ENCODE measurements at places on chromosomes 5 and 9.

GRCh38 chr5:159424123-159424522 is 93.8 kb upstream of the IL12B start:
- no peak for DNase-seq

- no peak for DNase-seq
Measured at GRCh38 chr5:37198061-37198460, 51.1 kb downstream of the CPLANE1 start.

DNA sequence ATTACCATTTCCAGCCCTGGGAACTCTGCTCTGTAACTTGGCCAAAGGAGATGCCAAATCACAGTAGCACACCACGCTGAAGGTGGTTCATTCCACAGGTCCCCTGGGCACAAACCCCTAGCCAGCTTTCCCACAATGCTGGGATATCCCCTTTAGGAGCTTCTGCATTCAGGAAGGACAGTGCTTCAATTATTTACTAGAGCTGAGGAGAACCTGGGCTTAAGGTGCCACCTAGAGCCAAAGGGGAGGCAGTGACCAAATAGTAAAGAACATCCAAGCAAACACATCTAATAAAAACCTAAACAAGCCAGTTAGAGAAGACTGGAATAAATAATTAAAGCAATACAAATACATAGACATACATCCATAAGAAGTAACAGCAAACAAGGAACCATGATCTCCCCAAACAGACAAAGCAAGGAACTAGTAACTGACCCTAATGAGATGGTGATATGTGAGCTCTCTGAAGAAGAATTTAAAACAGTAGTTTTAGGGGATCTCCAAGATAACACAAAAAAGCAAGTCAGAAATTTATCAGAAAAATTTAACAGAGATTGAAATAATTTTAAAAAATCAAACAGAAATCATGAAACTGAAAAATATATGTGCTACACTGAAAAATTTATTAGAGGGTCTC is 14.6 kb downstream of the KIF4B start:
- DNase-seq, result no peak

DNA sequence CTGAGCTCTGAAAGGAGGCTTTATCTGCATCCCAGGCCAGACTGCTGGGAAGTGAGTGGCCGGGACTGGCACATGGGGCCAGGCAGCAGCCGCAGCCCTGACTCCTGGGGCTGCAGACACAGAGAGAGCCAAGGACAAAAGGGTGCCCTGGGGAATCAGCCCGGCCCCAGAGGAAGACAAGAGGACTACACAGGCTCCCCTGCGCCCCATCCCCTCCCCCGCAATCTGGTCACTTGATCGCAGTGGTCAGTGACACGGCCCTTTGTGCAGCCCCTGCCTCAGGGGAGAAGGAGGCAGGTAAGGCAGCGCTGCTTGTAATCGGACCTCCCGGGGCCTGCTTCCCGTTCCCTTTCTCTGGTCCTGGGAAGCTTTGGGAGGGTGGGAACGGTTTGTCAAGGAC is 55.5 kb upstream of the FUBP3 start:
- no peak for DNase-seq

DNA sequence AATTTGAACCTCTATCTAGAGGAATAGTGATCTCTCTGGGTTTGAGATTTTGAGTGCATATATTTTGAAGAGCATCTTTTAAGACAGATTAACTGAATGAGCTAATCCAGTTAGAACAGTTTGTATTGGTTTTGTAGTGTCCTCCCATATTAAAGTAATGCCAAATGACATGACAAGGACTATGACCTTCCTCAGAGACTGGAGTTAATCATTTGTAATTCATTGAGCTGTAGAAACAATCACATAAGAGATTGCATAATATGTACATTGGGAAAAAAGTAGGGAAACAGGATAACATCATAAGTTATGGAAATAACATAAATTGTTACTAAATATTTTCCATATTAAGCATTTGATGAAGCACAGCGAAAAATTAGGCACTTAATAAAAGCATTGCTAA is 45.8 kb upstream of the PRDM9 start:
- DNase-seq, result no peak

GRCh38 chr5:177478711-177479646 is 5.5 kb upstream of the DBN1 start:
- no peak for DNase-seq

- no peak for DNase-seq
Measured at GRCh38 chr5:180799194-180799593, 3.4 kb downstream of the MGAT1 start.

- no peak for DNase-seq
Measured at GRCh38 chr9:124800306-124801259, 23.6 kb downstream of the OLFML2A start.

- no peak for DNase-seq
Measured at GRCh38 chr5:128966375-128966774, 1.1 kb downstream of the SLC27A6 start.

DNA sequence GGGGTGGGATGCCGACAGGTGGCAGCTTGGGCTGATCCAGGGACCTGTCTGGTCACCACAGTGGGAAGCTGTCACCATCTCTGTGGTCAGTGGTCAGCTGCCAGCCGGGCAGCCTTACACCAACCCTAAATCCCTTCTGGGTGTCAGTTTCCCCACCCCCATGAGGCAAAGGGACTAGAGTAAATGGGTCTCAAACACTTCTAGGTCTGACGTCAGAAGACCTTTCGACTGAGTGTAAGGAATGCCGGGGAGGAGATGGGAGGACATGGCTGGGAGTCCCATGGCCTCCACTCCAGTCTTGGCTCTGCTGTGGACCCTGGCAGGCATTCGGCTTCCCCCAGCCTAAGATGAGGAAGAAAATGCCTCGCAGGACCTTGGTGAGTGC is 40.3 kb upstream of the SLC25A51 start:
- DNase-seq, result no peak

GRCh38 chr5:68452286-68452685 is 236.7 kb downstream of the PIK3R1 start:
- DNase-seq, result no peak

DNA sequence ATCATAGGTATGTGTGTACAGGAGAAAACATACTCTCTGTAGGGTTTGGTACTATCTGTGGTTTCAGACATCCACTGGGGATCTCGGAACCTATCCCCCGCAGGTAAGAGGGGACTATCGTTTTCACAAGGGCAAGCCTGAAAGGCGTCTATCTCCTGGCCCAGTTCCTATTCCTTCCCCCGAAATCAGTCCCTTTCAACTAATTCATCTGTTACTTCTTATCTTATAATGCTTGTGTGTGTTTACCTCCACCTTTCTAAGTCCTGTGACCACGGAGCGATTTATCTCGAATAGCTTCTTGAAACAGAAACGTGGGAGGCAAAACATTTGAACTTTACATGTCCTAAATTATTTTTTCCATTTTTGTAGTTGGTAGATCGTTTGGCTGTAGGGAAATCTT is 11.4 kb downstream of the ABO start:
- no peak for DNase-seq

- DNase-seq, result no peak
Measured at GRCh38 chr5:69497006-69497520, 4.5 kb downstream of the OCLN start.

GRCh38 chr9:14316602-14317300 is 2.8 kb upstream of the NFIB start:
- no peak for DNase-seq

- no peak for DNase-seq
Measured at GRCh38 chr5:105639511-105639910, 2031.2 kb downstream of the EFNA5 start.

GRCh38 chr9:82613498-82613897 is 449.4 kb downstream of the RASEF start:
- DNase-seq, result no peak

DNA sequence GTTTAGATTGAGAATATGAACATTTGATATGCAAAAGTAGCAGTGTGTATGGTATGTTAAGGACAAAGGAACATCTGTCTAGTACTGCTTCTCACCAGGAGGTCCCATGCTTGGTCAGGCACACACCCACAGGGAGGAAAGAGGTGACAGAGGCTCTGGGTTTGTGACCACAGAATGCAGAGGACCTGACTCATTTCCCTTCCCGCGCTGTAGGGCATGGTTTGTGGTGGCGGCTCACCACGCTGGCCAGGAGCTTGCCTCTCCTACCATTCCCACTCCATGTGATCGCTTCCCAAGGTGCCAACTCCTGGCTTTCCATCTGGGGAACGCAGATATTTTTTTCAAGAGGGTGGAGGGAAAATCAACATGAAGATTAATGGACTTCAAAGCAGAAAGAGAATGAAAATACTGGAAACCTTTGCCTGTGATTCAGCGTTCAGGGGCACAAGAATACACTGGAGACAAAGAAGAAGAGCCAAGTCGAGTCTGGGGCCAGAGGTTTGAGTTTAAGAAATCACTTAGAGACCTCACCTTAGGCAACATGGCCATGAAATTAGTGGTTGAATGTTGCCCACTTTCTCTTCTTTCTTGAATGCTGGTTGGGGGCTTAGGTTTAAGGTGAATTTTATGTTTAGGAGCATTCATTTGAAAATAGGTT is 477.8 kb downstream of the CCDC171 start:
- no peak for DNase-seq

DNA sequence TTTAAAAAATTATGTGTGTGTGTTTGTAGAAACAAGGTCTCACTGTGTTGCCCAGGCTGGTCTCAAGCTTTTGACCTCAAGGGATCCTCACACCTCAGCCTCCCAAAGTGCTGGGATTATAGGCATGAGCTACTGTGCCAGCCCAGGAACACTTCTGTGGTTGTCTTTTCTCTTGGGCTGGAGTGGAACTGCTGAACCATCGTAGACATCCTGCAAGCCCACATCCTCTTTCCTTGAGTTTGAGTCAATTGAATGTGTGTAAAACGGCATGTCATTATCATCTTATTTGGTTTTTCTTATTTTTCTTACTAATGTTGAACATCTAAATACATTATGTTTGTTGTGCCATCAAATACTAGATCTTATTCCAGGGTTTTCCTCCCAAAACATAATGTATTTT is 40.0 kb downstream of the EHMT1 start:
- DNase-seq, result no peak

DNA sequence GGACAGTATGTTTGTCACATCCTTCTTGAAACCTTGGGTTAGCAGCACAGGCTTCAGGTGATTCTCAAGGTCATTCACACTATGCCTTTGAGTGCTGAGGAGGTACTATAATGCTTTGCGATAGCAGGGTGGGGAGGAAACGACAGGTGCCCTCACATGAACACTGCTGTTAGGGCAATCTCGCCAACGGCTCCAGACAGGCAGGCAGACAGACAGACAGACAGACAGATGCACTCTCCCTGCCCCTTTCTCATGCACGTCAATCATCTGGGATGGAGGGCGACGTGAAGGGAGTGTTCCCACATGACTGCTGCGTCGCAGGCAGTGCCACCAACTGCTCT is 82.9 kb downstream of the RAPGEF1 start:
- DNase-seq, result no peak

GRCh38 chr9:120717176-120717575 is 2.9 kb upstream of the MEGF9 start:
- DNase-seq, result no peak

GRCh38 chr9:76101075-76101474 is 210.6 kb downstream of the PCSK5 start:
- DNase-seq, result no peak

- DNase-seq, result no peak
Measured at GRCh38 chr5:137073189-137073588, 425.9 kb downstream of the SPOCK1 start.

GRCh38 chr5:1490376-1490775 is 33.4 kb downstream of the LPCAT1 start:
- no peak for DNase-seq

DNA sequence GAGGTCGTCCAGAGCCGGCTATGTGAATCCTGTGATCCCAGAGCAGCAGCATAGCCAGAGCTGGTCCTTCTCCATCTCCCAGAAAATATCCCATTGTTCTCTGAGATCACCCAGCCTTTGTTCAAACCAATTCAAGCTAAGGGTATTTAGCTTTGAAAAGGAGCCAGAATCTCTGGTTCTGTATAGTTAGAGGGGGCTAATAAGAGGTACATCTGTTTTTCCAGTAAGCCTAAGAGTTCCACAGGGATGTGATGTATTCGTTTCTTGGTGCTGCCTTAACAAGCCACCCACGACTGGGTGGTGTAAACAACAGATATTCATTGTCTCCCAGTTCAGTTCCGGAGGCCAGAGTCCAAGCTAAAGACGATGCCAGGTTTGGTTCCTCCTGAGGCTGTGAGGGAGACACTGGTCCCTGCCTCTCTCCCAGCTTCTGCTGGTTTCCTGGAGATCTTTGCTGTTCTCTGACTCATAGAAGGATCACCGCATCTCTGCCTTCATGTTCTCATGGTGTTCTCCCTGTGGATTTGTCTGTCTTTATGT is 344.8 kb downstream of the MTRR start:
- no peak for DNase-seq

GRCh38 chr9:134551176-134551575 is 90.4 kb upstream of the COL5A1 start:
- no peak for DNase-seq

DNA sequence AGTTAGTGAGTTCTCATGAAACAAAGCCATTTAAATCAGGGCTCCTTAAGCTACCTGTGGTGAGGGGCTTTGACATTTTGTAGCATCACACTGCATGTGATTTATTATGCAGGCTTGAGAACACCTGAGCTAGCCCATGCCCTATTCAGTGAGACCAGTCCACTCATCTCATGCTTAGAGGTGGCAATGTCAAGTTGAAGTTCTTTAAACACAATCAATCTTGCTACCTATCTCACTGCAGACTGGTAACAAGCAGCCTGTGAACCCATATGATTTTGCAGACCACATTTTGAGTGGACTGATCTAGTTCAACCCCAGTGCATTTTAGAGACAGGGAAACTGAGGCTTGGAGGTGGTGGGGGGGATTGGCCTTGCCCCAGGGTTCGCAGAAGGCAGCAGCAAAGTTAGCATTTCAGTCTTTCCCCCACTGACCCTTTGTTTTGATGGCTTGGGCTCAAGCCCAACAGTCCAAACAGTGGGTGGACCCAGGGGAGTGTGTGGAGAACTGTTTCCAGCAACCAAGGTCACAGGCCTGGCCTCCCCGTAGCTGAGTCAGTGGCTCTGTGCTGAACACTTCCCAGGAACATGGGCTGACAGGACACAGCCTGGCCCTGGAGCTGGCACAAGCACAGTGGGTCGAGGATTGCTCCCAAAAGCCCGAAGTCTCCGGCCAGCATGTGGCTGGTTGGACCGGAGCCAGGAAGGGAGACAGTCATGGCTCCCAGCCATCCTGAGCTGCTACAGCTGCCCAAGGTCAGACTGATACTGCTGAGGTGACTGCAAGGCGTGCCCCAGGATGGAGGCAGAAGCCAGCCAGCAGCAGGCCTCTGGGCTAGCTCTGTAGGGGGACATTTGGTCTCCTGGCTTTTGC is 95.3 kb downstream of the RGS3 start:
- no peak for DNase-seq
